ENCODE measurements at places on chromosomes 3 and 15.

DNA sequence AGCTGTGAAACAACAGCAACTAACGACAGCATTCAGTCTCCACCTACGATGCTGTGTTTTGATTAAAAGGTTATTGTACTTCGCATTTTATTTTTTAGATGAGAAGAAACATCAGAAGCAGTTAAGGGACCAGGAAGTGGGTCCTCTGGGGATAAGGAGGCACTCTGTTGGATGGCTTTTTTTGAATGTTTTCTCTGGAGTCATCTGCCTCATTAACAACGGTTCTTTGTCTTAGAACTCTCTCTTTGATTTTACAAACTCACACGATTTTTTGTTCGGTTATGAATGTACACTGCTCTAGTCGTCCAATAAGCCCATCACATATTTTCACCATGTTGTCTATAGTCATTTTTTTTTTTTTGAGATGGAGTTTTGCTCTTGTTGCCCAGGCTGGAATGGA lies 36.0 kb upstream of the ARPIN start:
- no peak for DNase-seq

GRCh38 chr3:48187301-48187578 lies 977 bp downstream of the CDC25A start:
- DNase-seq, result no peak

- no peak for DNase-seq
Measured at GRCh38 chr3:55165704-55166405, 238.0 kb upstream of the LRTM1 start.

- no peak for DNase-seq
Measured at GRCh38 chr3:152595975-152596821, 238.7 kb upstream of the P2RY1 start.

Measured in stimulated activated CD8-positive, alpha-beta memory T cell treated with anti-CD3 and anti-CD28 coated beads, Interleukin-7, amount 100 ng/mL, for 4 hours (primary cell).